ELF-1 (cell line): ENCODE measurements at places on chromosomes 5 and 9.

- DNase-seq, result no peak
These were observed 39.1 kb upstream of the S1PR3 start for GRCh38 chr9:88952086-88952615.

DNA sequence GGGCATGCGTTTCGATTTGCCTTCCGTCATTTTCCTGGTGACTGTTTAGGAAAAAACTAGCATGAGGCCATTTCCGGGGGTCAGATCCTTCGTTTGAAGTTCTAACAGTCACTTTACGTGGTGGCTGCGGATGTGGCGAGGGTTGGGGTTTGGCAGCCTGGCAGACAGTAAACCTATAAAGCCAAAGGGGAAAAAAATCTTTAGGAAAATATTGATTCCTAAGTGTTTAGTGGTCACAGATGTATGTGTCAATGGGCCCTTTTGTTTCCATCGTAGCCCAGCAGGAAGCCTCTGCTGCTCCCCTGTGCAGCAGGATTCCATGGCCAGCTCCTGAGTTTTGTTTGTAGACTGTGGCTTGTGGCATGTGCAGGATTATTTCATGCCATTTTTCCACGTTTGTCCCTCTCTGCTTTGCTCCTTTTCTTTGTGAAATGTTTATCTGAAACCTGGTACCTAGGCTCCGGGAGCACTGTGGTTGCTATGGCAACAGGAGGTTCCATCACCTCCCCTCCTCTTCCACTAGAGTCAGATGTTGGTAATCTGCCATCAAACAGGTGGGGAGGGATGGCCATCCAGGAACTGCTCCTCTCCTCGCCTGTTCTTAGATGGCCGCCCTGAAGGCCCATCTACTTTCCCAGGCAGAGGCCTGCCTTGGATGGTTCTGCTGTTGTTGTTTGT is 202.3 kb downstream of the AOPEP start:
- no peak for DNase-seq

GRCh38 chr9:20713172-20713571 is 29.1 kb downstream of the FOCAD start:
- DNase-seq, result no peak

DNA sequence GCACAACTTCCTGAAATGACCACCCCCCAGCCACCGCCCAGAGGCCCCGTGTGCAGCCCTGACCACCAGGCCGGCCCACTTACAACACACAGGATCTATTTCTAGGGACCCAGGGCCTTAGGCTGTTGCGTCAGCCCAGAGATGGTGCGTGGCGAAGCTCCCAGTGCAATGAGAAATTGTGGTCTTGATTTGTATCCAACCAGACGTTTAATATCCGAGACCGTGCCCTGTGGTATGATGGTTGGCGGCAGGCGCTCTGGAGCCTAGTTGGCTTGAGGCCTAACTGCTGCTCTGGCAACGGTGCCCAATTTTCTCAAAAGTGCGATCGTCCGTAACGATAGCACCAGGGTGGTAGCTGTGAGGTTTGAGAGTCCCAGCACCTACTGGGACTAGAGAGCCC is 32.6 kb upstream of the SLC6A19 start:
- no peak for DNase-seq

DNA sequence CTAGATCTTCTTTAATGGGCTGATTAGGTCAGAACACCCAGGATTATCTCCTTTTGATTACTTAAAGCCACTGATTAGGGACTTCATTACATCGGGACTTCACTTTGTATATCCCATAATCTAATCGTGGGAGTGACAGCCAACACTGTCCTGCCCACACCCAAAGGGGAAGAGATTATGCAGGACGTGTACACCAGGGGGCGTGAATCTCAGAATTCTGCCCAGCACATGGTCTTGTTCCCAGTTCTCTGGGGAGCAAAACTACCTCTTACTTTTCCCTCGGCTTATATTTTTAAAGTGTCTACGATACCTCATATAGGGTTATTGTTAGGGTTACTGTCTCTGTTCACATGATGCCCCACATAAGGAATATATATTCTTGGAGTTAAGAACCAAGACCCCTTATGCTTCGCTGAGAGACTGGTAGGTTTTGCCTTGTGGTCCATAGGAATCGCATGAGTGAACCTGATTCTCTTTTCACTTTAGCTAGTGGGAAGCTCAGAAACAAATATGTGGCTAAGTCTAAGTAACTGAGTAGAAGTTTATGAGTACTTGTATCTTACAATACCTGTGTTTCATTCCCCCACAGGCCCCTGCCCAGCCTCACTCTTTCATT is 192.7 kb downstream of the GNA14 start:
- DNase-seq, result peak; percentile 41

- DNase-seq, result peak; percentile 49
These were observed 498.6 kb downstream of the CHSY3 start for GRCh38 chr5:130402906-130403305.

DNA sequence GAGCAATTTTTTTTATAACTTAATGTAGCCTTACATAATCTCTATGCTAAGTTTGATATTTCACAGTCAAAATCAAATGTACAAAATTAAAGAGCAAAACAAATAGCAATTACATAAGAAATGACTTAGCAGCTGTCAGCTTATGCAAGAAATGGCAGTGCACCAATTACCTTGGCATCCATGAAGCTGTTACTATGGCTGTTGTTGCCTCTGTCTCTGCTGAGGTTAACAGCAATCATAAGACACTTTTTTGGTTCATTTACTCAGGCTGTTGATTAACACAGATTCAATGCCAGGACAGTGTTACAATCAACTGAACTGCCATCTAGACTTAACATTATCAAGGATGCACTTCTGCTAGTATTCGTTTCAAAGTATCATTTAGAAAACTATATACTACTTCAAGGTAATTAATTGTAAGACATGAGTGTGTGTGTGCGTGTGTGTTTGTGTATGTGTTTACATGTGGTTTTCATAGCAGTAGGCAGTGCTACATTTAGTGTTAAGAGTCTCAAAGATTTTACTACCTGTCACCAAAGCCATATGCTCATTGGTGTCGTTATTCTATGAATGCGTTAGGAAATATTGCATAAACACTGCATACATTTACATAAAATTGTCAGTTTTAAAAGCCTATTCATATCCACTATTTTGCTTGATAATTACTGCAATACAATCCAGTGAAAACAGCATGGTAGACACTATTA is 1084.2 kb upstream of the COX7C start:
- DNase-seq, result no peak

DNA sequence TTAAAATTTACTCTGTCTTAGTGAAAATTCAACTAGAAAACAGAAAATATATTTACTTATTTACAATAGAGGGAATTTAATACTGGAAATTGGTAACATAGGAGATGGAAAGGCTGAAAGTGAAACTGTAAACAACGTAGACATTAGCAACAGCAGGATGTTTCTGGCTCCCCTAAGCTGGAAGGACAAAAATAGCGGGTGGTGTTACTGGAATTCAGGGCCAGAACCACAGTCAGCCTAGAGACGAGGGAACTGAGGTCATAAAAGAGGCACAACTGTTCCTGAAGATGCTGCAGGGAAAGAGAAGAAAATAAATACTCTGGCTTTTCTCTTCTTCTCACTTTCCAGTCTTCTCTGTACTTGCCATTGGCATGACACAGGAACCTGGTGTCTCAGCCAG is 80.4 kb upstream of the NIPBL start:
- DNase-seq, result no peak

- no peak for DNase-seq
These were observed 19.7 kb downstream of the NR5A1 start for GRCh38 chr9:124487260-124488182.

GRCh38 chr9:7782400-7783120 is 17.0 kb downstream of the DMAC1 start:
- DNase-seq, result no peak

DNA sequence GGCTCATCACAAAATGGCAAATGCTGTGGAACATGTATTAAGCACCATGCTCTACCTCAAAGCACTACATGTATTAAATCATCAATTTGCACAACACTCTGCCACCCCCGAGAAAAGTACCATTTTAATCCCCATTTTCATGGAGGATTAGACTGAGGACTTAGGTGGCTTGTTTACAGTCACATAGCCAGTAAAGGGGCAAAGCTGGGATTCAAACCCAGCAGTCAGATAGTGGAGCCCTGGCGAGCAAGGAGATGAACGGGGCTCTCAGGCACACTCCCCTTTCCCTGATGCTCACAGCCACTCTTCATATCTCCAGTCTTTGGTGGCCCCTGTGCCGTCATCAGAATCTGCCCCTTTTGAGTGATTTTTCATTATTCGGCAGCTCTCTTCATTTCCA is 262.9 kb downstream of the DIRAS2 start:
- DNase-seq, result no peak

GRCh38 chr9:90726215-90726614 is 75.4 kb upstream of the SYK start:
- peak; percentile 40 for DNase-seq
